NCI-H748 treated with DMSO at 0.1 percent for 48 hours (cell line): ENCODE measurements at places on chromosomes 7 and 10.

- DNase-seq, result no peak
Observed at GRCh38 chr7:77923419-77923818, 124.8 kb downstream of the PHTF2 start.

- DNase-seq, result peak; percentile 3
Observed at GRCh38 chr7:98165827-98166667, 45.2 kb upstream of the BHLHA15 start.

DNA sequence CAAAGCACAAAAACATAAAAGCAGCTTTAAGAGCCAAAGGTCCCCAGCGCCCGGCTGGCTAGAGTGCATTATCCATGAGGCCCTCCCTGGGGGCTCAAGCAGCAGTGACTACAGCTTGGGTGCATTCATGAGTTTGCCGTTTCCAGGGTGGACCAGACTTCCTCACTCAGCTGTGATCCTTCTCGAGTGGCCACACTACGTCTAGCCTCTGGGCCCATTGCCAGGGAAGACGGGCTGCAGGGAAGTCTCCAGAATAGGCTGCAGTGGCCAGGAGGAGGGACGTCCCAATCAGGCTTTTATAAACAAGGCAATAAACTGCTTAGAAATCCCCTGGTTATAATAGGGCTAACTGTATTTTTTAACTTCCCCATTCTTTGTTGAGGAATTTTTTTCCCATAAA lies 89.4 kb upstream of the C1QL3 start:
- DNase-seq, result no peak

GRCh38 chr7:27774717-27775328 lies 34.9 kb downstream of the TAX1BP1 start:
- DNase-seq, result no peak

DNA sequence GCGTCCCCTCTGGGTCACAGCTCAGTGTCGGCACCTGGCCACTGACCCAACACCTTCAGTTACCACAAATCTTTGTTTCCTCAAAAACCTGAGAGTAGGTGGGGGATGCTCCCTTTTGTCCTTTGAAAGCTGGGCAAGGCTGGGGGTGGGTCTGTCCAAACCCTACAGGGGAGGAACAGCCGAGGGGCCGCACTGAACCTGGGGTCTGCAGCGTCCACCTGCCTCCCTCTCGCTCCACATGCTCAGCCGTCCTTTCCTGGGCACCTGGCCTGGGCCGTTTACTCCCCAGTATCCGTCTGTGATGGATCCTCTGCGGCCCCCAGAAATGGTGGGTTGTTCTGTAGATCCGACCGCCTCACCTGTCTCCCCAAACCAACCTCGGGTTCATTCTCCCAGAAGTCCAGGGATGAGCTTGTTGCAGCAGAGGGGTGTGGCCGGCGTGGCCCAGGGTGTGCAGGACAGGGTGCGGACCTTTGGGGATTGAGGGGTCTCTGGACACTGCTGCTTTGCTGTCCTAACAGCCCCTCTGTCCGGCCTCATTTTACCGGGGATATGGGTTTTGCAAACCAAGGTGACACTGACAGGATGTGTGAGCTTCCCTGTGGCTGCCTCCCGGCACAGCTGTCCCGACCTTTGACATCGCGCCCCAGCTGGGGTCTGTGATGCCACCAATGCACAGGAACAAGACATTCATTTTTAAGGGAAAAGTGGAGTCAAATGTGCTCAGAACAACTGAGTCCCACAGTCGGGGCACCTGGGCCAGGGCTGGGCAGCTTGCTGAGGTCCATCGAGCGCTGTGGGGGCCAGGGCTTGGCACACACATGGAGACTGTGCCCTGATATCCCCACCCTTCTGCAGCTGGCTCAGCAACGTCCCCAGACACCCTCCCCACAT lies 115.9 kb downstream of the VIPR2 start:
- no peak for DNase-seq

- DNase-seq, result no peak
Observed at GRCh38 chr7:114931656-114932011, 9.7 kb downstream of the MDFIC start.

DNA sequence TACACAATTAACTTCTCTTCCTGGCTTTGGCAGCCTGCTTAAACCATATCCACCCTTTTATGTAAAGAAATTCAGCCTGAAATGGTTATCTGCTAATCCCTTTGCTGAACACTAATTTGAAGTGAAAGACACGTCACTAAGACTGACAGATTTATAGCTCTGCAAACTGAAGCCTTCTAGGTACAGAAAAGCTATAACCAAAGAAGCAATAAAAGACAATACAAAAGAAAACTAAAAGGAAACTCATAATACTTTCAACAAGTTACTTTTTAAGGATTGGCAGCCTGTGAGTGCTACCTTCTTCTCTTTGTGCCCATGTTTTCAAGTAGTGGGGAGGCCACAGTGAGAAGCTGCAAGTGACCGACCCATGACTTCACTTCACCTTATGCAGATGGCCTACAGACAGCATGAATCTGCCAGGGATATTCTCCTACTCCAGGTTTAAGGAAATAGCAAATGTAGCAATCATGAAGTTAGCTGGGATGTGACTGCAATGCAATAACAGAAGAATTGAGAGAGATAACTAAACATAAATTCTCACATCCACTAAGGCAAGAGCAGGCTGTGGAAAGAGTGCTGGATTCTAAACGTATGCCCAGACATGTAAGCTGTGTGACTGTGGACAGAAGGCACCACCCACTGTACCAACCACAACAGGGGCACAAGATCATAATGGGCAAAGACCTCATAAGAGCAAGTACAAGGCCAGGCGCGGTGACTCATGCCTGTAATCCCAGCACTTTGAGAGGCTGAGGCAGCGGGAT lies 10.7 kb upstream of the SPOCK2 start:
- DNase-seq, result no peak

GRCh38 chr7:26011039-26011696 lies 140.8 kb upstream of the NFE2L3 start:
- DNase-seq, result no peak

GRCh38 chr10:54282012-54282411 lies 519.0 kb downstream of the PCDH15 start:
- DNase-seq, result no peak

GRCh38 chr10:70952401-70952800 lies 64.0 kb upstream of the PCBD1 start:
- DNase-seq, result no peak

GRCh38 chr10:95291365-95292039 lies 699 bp upstream of the PDLIM1 start:
- no peak for DNase-seq

GRCh38 chr10:130714742-130715467 lies 578.7 kb downstream of the GLRX3 start:
- DNase-seq, result no peak

GRCh38 chr7:139656387-139656786 lies 121.4 kb downstream of the HIPK2 start:
- no peak for DNase-seq

DNA sequence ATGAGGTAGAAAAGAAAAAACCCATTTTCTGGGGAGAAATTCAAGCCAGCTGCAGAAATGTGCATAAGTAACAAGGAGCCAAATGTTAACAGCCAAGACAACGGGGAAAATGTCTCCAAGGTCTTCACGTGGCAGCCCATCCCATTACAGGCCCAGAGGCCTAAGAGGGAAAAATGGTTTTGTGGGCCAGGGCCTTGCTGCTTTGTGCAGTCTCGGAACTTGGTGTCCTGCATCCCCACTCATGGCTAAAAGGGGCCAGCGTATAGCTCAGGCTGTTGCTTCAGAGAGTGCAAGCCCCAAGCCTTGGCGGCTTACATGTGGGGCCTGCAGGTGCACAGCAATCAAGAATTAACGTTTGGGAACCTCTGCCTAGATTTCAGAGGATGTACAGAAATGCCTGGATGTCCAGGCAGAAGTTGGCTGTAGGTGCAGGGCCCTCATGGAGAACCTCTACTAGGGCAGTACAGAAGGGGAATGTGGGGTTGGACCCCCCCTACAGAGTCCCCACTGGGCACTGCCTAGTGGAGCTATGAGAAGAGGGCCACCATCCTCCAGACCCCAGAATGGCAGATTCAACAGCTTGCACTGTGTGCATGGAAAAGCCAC lies 9.0 kb downstream of the ORC5 start:
- DNase-seq, result no peak

DNA sequence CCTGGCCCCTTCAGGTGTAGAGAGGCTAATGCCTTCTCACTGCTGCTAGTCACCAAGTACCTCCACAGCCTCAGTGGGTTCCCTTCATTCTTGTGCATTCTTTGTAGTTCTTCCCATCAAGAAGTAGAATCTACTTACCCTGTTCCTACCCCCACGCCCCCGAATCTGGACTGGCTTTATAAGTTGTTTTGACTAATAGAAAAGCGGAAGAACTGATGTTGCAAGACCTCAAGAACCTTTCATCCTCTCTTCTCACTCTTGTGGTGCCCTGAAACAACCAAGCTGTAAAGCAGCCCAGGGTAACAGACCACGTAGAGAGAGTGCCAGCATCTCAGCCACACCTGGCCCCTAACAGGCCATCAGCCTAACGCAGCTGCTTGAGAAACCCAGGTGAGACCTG lies 23.2 kb upstream of the LAMB1 start:
- DNase-seq, result no peak

GRCh38 chr10:85594239-85594638 lies 772.4 kb downstream of the GRID1 start:
- DNase-seq, result no peak

- DNase-seq, result no peak
Observed at GRCh38 chr10:121059351-121059750, 208.2 kb downstream of the WDR11 start.

DNA sequence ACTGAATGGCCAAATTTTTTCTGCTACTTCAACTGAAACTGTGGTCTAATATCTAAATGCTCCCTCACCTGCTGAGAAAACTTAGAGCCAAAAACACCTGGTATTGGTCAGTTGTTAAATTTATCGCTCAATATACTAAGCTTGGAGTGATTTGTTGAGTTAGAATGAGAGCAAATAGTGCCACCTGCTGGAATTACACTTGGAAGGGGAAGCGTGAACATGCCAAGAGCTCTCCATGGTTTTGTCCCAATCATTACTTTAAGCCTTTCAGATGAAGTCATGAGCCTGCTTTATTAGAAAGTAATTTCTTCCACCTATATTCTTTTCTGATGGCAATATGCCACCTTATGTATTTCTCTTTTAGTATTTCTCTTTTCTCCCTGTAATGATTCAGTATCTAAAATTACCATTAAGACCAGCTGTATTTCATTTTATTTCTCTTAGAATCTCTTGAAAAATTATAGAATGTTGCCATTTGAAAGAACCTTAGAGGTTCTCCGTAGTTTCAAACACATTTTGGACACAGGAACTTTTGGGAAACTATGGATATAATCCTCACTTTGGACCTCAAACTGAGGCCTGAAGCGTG lies 447.8 kb upstream of the C7orf33 start:
- peak; percentile 64 for DNase-seq

DNA sequence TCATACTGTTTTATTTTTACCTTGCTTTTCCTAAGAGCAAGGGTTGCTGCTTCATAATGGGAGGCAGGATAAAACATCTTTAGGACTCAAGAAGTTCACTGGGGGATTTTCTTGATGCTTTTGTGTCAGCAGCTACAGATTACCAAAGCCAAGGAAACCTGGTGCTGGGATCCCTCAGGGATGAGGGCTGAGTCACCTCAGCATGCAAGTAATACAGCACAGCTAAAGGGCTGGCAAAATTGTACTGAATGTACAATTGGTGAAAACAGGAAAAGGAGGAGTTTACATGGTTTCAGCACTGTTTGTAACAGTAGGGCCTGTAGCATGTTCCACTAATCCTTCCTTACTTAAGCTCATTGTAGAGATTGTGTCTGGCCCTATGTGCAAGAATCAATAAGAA lies 1056.8 kb downstream of the SORCS1 start:
- DNase-seq, result no peak
